ENCODE measurements at places on chromosomes 6 and 20.
A peak's percentile ranks its signal among the peaks of the same experiment; 100 is the strongest.

DNA sequence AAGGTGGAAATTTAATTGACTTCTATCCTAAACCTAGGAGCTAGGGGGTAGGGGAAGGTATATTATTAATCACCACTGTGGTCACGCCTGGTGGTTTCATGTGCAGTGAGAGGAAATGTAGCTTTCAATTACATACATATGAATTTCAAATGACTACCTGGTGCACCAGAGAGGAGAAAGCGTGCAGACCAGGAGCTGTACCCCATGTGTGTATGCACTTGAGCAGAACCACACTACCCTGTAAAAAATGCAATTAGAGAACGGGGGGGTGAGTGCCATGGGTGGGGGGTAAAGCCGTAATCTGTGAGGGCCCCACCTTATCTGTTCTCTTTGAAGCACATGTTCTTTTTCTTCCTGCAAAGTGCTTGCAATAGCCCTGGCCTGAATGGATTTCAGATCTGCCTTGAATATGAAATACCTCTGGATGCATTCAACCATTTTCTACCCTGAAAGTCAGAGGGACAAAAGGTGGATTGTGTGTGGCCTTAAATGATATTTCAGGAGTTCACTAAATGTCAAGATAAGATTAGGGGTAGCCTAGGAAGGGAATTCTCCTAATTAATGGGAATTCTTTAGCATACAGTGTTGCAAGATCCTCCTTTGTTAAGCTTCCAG lies 30.9 kb upstream of the EDN3 start:
- DNase-seq: no peak

GRCh38 chr20:19074828-19075516 lies 137.5 kb upstream of the SLC24A3 start:
- DNase-seq: no peak

DNA sequence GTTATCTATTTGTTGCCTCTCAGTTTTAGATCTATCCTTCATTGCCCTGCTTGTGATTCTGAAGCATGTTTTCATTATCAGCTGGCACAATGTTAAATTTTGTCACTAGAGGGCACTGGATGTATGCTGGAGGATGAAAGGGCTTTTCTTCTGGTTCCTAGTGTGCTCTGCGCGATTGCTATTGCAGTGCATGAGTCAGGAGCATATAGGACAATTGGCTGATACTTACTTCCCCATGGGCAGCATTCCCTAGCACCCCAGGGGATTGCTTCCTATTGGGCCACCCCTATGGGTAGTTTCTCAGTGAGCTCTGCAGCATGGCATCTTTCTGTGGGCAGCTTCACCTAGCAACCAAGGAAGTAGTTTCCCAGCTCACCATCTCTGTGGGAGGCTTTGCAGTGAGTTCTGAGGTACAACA lies 280.3 kb upstream of the SYNCRIP start:
- DNase-seq: peak; percentile 7

GRCh38 chr6:44697327-44697726 lies 309.8 kb downstream of the CDC5L start:
- DNase-seq: no peak

DNA sequence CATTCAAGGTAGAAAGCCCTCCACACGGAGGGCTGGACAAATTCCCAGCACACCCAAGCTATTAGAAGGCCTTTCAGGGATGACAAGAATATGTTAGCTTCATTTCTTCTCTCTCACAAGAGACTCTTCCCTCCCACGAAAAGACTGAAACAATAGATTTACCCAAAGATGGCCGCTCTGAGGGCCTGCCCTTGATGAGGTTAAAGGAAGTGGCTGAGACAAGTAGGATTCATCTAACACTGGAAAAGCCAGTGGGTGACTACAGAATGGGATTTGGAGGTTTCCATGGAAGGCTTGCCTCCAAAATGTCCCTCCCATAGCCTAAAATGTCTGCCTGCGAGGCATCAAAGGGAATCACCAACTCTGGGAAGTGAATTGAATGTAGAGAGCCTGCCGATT lies 277.6 kb downstream of the CLIC5 start:
- DNase-seq: no peak

- DNase-seq: no peak
These were observed 1368.4 kb downstream of the GRIK2 start for GRCh38 chr6:102761872-102762271.

DNA sequence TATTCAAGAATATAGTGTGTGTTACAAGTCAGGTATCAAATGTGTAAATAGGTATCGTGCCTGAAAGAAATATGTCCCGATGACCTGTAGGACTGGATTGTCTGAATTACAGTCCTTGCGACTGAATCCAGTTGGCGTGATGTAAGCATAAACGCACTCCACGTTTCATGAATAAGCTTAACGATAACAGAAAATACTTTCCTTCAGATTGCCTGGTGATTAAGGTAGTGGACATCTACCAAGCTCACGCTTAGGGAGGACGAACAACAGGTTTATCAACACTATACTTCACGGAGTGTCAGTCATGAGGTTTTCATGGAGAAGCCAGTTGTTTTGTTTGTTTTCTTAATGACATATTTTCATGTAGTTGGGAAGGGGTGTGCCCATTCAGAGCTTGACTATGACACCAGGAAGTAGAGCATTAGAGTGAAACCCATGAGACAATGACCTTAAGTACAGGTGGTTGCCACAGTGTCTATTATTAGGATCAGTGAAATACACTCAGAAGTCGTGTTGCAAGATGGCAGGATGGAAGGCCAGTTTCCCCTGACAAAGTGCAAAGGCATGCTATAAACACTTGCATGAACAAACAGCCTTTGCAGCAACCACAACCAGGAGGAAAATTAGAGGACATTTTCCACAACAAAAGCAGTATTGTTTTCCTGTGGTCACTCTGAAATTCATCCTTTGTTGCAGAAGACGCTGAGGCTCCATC lies 305.8 kb upstream of the PRDM1 start:
- no peak for DNase-seq

GRCh38 chr6:145743332-145743731 lies 8.0 kb upstream of the EPM2A start:
- no peak for DNase-seq

- DNase-seq: peak; percentile 28
These were observed 391.8 kb downstream of the ARHGAP18 start for GRCh38 chr6:129317931-129318820.

DNA sequence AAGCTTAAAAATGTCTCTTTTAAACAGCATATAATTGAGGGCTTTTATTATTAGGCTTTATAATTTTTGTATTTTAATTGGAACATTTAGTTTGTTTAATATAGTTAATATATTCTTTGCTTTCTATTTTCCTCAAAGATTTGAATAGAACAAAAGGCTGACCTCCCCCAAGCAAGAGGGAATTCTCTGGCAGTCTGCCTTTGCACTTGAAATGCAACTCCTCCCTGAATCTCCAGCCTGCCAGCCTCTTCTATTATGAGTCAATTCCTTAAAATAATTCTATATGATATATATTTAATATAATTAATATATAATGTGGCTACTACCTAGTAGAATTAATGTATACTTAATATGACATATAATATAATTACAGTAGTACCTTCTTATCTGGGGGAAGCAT lies 69.2 kb downstream of the PTPRA start:
- no peak for DNase-seq

DNA sequence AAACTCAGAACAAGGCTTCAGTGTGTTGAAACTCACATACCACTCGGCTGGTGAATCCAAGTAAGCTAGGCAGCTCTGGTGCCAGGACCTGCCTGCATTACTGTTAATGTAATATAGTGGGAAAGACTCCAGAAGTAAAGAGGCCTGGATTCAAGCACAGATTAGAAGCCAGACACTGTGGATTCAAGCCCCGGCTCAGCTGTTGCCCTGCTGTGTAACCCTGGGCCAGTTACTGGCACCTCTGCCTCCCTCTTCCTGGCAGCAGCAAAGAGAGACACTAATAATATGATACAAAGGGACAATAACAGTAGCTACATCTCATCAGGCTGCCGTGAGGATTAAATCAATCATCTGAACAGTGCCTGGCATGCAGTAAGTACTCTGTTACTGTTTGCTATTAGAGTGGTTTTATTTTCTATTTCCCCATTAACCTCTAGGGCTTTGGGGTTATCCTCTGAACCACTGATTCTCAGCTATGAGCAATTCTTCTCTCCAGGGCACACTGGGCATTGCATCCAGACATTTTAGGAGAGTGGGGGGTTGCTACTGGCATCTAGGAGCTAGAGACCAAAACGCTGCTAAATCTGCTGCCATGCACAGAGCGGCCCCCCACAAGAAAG lies 92.9 kb downstream of the ZMYND8 start:
- no peak for DNase-seq

DNA sequence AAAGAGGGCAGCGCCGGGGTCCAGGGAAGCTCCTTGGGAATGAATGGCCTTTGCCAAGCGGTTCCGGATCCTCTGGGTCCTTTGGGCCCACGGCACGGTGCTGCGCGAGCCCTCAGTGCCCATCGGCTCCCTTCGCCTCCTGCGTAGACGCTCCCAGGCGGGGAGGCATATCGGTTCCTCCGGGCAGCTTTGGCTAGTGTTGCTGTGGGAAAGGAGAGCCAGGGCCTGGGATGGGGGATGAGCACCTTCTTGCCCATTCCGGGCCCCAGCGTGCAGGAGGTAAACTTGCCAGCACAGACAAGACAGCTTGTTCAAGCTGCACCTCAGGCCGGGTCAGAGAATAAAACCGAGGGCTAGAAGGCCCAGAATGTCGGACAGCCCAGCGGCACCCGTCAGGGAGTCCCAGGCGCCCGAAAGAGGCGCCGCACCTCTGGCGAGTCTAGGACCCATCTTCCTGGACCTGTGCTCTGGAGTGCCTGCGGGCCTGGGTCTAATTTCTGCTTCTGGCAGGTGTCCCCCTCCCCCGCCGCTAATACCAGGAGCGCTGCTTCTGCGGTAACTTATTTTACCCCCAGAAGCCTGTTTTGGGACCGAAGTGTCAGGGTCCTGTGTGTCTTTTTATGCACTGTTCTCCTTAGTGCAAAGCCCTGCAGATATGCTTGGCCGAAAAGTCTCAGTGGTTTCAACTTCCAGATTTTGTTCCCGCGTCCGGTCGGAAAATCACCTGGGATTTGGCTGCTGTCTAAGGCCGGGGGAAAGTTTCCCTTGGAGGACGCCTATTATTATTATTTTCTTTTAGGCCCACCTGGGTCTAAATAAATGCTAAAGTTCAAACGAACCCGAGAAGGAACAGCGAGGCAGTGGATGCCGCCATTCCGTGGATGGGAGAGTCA lies 1.7 kb upstream of the TFAP2C start:
- DNase-seq: no peak

- no peak for DNase-seq
These were observed 470.6 kb upstream of the AGPAT4 start for GRCh38 chr6:161744211-161745067.

GRCh38 chr20:47315339-47316056 lies 41.0 kb downstream of the ZMYND8 start:
- peak; percentile 68 for DNase-seq

DNA sequence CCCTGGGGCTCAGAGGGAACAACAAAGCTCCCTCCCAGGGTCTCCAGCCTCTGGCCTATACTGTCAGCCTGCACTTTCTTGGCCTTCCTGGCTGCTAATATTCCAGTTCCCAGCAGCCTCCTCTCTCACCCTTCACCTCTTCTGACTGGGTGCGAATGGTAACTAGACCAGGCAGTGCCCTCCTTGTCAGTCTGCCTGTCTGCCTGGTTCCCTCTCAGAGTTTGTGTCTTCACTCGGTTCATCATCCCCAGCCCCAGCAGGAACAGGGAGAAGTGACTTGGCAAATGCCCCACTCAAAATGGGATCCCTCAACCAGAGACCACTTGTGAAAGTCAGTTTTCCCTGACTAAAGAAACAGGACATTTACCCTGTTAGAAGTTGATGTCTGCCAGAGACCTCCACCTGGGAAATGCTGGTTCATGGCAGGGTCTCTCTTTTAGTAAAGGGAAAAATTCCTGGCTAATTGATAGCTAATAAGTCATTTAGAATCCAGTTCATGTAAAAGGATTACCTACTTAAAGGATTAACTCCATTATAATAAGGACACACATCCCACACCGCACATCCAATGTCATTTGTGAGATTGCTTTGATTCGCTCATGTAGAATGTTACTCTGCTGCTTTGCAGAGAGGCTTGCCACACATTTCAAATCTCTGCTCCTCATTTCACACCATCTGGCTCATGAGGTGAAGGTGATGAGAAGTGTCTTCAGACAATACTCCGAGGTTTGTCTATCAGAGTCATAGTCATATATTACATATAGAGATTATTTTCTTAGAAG lies 18.6 kb upstream of the MICB start:
- no peak for DNase-seq

DNA sequence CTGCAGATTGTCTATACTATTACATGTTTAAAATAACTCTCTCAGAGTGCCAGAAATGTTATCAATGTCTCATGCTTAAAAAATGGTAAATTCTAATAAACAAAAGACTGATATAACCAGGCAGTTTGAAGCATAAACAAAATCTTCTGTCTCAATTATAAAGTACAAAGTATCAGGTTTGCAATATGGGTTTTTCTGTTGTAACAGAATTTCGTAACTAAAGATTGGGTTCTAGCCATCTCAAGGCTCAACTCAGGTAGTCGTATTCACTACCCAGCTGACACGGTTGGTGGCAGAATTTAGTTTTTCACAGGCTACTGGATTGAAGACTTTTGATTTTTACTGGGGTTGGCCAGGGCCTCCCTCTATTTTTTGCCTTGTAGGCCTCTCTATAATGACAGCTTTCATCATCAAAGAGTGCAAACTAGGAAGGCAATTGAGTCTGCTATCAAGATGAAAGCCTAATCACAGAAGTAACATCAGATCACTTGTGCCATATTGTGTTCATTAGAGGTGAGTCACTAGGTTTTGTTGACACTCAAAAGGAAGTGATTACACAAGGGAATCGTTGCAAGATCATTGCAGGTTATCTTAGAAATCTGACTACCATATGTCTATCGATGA lies 3.6 kb downstream of the CYP39A1 start:
- DNase-seq: no peak

- DNase-seq: no peak
These were observed 1.8 kb downstream of the WRNIP1 start for GRCh38 chr6:2766767-2767656.

GRCh38 chr6:42068872-42069522 lies 18.7 kb downstream of the TAF8 start:
- no peak for DNase-seq

- DNase-seq: no peak
These were observed 108.3 kb upstream of the PHACTR1 start for GRCh38 chr6:12608016-12608860.

GRCh38 chr6:111276335-111276734 lies 189.0 kb downstream of the SLC16A10 start:
- no peak for DNase-seq

- peak; percentile 84 for DNase-seq
These were observed 237.1 kb downstream of the ANKRD60 start for GRCh38 chr20:57991211-57991881.

DNA sequence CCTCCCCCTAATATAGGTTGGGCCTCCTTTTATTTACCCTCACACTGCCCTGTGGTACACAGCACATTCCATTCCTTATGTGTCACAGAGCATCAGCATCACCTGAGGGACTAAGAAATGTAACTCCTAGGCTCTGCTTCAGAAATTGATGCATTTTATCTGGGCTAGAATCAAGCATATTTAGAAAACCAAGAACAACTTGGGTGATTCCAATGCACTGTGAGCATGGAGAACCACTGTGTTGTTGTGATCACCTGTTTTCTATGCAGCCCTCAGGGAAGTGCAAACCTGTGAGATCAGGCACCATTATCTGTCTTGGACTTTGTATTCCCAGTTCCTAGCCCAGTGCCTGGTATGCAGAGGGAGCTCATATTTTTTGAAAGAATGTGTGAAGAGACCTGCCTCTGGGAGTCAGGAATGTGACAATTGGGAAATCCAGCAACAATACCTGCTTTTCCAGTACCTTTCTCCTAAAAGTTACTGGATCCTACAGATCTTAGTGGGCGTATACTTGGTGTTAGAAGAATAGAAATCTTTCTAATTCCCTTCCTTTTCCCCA lies 7.0 kb downstream of the KAT14 start:
- no peak for DNase-seq

GRCh38 chr6:117276778-117277316 lies 11.5 kb downstream of the VGLL2 start:
- DNase-seq: no peak

All from AG09309 (cell line).